ENCODE measurements at places on chromosomes 6 and 20.

- H3K27ac ChIP-seq: no peak overlapping the region
- no peak for DNase-seq
- no peak overlapping the region for H3K4me3 ChIP-seq
- no peaks in the 10 kb centered on the region for H3K27me3 ChIP-seq
- no peaks in the 10 kb centered on the region for H3K4me1 ChIP-seq
- H3K36me3 ChIP-seq: no peaks in the 10 kb centered on the region
Observed at GRCh38 chr6:24307881-24308280, 50.0 kb downstream of the DCDC2 start.

DNA sequence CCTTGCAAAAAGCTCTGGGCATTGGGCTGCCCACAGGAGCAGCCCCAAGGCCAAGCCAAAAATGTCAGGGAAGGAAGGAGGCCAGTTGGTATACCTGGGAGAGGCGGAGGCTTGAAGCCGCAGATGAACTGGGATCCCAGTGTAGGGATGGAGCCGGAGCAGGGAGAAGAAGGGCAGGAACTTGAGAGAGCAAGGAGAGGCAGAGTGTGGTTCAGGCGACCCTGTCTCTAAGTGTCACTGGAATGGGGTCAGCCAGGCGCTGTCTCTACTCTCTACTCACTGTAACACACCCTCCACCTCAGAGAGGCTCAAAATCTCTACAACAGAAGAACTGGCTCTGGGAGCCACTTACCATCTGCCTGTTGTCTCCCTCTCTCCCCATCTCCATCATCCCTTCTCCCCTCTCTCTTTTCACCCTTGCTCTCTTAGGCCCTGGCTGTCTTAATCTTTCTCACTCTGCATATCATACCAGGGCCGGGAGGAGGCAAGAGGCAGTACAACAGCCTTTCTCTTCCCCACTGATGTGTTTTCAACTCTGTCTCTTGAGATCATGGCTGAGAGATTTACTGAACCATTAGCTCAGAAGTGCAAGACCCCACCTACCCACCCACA lies 93.3 kb downstream of the CRYBG1 start:
- no peak for DNase-seq
- H3K27me3 ChIP-seq: no peaks in the 10 kb centered on the region
- no peaks in the 10 kb centered on the region for H3K36me3 ChIP-seq
- no peaks in the 10 kb centered on the region for H3K4me1 ChIP-seq

DNA sequence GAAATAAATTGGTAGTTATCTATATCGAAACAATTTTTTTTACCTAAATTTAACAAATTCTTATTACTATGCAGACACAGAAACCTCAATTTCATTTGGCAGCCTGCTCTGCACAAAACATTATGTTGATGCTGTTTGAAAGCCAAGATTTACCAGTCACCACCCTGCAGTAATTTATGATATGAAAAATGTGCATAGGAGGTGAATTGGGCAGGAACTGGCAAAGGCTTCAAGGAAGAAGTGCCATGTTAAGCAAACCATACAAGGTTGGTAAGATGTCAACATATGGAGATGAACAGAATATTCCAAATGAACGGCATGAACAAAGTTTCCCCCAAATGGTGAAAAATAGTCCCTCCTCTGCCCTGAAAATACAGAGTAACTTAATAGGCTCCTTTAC lies 54.2 kb upstream of the TAB2 start:
- H3K27me3 ChIP-seq: no peaks in the 10 kb centered on the region
- no peak overlapping the region for H3K27ac ChIP-seq
- H3K4me3 ChIP-seq: no peak overlapping the region
- H3K36me3 ChIP-seq: no peaks in the 10 kb centered on the region

DNA sequence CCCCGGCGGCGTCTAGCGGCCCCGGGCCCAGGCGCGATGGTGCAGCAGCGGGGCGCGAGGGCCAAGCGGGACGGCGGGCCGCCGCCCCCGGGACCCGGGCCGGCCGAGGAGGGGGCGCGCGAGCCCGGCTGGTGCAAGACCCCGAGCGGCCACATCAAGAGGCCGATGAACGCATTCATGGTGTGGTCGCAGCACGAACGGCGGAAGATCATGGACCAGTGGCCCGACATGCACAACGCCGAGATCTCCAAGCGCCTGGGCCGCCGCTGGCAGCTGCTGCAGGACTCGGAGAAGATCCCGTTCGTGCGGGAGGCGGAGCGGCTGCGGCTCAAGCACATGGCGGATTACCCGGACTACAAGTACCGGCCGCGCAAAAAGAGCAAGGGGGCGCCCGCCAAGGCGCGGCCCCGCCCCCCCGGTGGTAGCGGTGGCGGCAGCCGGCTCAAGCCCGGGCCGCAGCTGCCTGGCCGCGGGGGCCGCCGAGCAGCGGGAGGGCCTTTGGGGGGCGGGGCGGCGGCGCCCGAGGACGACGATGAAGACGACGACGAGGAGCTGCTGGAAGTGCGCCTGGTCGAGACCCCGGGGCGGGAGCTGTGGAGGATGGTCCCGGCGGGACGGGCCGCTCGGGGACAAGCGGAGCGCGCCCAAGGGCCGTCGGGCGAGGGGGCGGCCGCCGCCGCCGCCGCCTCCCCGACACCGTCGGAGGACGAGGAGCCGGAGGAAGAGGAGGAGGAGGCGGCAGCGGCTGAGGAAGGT lies 715 bp downstream of the SOX12 start:
- H3K36me3 ChIP-seq: no peaks in the 10 kb centered on the region
- peaks cover 23% of the 10 kb centered on the region for H3K4me1 ChIP-seq
- H3K27ac ChIP-seq: peak overlapping the region; percentile 62
- no peak for DNase-seq
- peak overlapping the region; percentile 57 for H3K4me3 ChIP-seq
- no peaks in the 10 kb centered on the region for H3K27me3 ChIP-seq
